ENCODE measurements at places on chromosomes 5 and 9.

GRCh38 chr9:26346942-26347477 lies 545.6 kb downstream of the CAAP1 start:
- DNase-seq, result no peak

DNA sequence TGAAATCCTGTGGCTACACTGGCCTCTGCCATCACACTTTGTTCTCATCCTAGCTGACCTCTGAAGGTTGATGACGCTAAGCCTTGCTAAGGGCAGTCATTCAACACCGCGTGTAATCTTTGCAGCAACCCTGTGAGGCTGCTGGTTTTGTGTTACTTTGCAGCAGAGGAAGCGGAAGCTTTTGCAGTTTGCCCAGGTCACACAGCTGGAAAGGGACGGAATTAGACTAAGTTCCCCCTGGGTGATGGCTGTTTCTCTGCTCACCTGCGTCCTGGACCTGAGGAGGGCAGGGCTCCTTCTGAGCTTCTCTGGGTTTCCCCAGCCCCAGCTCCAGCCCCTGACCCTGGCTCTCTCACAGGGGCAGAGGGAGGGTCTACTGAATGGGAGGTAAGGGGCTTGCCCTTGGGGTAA lies 7.3 kb upstream of the SLC25A51 start:
- DNase-seq, result no peak

- no peak for DNase-seq
Measured at GRCh38 chr5:148090773-148091250, 27.0 kb downstream of the SPINK5 start.

DNA sequence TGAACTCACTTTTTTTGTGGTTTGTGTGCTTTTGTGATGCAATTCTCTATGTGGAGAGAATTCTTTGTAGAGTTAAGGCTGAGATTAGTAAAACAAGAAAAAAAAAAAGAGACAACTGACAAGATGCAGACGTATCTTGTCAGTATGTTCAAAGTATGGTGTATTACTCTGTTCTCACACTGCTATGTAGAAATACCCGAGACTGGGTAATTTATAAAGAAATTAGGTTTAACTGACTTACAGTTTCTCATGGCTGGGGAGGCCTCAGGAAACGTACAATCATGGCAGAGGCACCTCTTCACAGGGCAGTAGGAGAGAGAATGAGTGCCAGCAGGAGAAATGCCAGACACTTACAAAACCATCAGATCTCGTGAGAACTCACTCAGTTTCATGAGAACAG lies 475.2 kb upstream of the CDH18 start:
- no peak for DNase-seq

GRCh38 chr5:25990771-25991170 lies 1047.6 kb downstream of the CDH9 start:
- no peak for DNase-seq

DNA sequence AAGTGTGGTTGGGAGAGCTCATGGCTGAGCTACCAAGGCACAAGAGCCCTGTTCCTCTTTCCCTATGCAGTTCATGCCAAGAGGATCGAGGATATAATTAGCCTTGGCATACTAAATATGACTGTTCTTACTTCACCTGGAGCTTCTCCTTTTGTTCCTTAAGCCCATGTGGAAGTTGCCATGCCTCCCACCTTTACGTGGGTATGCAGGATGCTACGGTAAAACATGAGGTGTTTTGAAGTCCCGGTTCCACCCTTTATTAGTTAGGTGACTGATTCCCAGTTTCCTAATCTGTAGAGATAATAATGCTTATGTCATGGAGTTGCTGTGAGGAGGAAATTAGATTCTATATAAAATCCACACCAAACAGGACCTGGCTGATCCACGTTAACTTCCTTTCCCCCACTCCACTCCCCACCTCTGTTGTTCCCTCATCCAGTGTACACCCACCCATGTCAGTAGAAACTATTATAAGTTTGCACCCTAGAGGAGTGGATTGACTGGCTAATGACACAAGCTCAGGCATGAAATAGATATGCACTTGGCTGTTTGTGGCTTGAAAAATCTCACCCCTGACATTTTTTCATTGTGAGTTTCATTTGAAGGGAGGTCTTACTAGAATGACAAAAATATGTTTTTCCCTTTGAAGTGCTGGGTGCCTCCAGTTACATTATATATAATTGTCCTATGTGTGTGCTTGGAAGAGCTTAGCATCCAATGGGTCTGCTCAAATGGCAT lies 36.8 kb upstream of the SHOC1 start:
- no peak for DNase-seq

- DNase-seq, result no peak
Measured at GRCh38 chr9:129007035-129007765, 20.9 kb downstream of the SH3GLB2 start.

DNA sequence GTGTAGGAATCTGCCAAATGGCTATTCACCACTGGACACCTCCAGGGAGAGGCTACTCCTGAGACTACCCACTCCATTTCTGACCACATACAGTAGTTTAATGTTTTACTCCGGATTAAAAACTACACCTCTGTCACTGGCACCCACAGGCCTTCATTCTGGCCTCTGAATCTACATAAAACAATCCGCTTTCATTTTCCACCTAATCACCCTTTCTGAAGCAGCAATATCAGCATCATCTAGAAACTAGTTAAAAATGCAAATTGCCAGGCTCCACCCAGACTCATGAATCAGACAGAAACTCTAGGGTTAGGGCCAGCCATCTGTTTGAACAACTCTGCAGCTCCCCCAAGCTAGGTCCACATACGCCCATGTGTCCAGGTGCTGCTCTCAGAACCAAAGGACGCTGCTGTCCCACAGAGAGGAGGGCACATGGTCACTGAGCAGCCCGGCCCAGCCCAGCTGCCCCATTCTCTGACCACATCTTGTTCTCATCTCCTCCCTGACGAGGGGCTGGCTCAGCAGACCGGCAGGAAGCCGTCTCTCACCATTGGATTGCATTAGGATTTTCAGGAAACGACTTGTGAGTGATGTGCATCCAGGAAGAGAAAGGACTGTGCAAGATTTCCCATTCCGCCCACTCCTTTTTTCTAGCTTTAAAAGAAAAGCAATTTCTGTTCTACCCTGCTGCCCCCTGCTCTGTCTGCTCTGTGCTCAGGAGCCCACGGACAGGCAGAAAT lies 34.7 kb downstream of the ADAM19 start:
- DNase-seq, result peak; percentile 89

- DNase-seq, result no peak
Measured at GRCh38 chr5:104016646-104017045, 454.1 kb upstream of the NUDT12 start.

Data from GM12864 (cell line).